Stimulated activated CD4-positive, alpha-beta T cell treated with anti-CD3 and anti-CD28 coated beads, Interleukin-4, amount 100 ng/mL, for 24 hours (primary cell): ENCODE measurements at places on chromosomes 4 and X.

DNA sequence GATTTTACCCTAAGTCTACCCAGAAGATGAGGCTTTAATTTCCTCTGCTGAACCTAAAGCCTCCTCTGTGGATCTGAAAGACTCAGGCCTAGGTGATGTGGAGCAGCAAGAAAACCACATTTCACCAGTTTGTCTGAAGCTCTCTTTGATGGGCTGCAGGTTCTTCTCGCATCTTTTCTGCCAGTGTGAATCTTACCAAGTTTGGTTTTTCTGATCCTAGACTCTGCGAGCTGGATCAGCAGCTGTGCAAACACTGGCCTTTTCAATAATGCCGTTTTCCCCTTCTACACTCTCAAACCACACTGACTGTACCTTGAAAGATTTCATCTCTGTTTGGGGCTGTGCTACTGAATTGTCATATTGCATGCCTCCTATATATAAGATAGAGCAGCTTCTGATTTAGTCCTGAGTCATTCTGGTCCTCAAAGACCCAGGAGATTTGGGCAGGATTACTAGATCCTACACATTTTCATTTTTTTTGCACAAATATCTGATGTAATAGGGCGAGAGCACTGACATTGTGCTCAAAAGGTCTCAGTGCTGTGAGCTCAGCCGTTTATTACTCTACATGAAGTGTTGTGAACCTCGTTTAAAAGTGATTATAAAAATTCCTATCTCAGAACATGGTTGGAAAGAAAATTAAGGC lies 133.6 kb upstream of the FAM9C start:
- DNase-seq = no peak

DNA sequence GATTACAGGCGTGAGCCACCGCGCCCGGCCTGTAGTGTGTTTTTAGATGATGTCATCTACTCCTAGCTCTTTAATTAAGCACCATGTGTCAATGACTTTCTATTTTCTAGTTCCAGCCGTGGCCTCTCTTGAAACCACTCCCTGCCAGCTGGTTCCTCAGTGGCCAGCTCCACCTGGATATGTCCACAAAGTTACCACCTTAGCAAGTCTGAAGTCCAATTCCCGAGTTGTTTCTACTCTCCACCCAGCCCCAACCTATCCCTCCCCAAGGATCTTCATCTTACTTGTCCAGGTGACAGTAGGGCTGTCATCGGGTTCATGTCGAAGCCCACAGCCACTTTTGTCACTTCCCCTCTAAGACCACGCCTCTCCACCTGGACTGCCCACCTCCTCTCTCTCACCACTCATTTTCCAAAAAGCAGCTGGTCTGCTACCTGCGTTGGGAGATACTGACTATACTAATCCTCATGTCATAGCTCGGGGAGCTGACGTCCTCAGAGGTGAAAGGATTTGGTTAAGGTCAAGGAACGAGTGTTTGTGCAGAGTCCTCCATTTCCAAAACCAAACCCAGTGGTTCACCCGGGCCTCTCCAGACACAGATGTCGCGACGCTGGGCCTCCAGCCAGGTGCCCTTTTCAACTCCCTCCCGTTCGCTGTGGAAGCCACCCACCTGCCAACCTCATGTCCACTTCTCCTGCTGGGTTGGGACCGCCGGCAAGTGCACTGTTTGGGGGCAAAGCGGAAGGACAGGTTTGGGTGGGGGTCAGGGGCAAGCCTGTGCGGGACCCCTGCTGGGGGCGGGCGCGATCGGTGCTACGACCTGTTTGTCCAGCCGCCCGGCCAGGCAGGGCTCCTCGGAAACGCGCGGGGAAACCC lies 704 bp downstream of the FAM3A start:
- DNase-seq = peak; percentile 9

DNA sequence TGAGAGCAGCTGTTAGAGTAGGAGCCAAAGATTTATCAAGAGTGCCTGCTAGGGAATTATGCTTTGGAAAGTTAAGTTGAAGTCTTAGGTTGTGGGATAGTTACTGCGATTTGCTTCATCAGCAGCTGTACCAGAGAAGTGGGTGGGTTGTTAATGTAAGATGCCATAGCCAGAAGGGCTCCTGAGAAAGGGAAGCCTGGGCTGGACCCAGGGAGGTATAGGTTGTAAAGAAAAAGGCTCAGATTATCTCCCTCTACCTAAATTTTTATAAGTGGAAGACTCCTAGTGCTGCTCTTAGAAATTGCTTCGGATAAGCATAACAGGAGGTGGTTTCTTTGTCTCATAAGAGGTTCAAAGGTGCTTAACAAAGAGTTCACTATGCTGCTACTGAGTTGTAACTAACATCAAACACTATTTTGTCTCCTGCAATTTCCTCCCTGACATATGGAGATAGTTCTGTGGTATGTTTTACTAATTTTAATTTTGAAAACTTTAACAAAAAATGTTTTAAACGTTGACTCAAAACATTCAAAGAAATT lies 356.9 kb downstream of the DTHD1 start:
- DNase-seq = no peak

DNA sequence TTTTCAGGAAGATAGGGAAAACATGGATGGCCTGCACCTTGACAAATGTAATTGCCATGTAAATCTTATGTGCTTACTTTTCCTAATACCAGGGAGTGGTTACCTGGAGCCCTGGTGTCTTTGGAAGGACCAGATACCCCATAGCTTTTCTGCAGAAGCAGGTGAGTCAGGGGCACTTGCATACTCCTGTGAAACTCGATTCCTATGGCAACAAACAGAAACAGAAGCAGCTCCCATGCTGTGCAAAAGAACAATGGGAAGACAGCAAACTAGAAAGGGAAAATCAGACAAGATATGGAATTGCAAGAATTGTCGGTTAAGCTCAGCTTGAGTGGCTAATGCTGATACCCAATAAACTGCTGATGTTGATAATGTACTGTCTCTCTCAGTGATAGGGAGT lies 117.4 kb upstream of the AFF2 start:
- DNase-seq = no peak

- no peak for DNase-seq
These were observed 595.4 kb upstream of the AGA start for GRCh38 chr4:178037459-178038214.

- no peak for DNase-seq
These were observed 99.0 kb upstream of the SPANXC start for GRCh38 chrX:141341341-141341740.

DNA sequence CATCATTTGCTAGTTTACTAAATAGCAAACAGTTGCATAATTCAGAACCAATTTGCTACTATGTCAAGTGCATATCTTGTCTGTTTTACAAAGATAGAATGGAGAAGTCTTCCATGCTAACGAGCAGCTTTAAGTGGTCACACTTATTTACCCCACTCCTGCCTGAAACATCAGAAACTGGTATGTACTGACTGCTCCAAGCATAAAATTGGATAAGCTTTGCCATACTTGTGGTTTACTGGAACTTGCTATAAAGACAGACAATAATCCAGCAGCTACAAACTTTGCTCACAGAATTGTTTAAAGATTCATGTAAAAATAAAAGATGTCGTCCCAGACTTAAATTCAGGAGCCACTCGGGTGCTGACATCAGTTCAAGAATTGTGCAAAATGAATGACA lies 13.3 kb upstream of the CDKL2 start:
- DNase-seq = no peak
